ENCODE measurements at places on chromosomes 11 and 22. TPM values are rescaled to one million over a fixed set of nuclear protein-coding genes. Genes with fewer than 3 reads are reported as not detected.

Gene JAM3
- total RNA-seq = 4.8 TPM

GRCh38 chr11:1625541-1625940 lies 3.6 kb upstream of the KRTAP5-4 start:
- no peak for DNase-seq

Gene TIMM10
- total RNA-seq = 49.8 TPM

DNA sequence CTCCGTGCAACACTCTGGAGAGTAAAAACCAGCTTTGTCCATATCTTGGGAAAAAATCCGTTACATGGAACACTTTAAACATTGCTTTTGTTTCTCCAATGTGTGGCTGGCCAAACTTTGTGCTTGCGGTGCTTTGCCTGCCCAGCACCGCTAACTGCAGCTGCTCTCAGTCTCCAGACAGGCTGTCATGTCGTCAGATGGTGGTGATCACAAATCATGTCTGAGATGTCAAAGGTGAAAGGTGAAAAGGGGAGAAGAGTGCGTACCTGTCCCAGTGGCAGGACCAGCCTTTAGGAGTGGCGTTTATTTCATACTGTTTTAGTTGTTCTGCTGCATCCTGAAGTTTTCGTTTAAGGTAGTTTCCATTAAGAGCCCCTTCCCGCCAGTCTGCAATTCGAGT lies 17.1 kb upstream of the AGBL2 start:
- no peak for DNase-seq

GRCh38 chr11:121892131-121892681 lies 223.8 kb downstream of the BLID start:
- DNase-seq = no peak

Gene ELFN2
- not detected for total RNA-seq

DNA sequence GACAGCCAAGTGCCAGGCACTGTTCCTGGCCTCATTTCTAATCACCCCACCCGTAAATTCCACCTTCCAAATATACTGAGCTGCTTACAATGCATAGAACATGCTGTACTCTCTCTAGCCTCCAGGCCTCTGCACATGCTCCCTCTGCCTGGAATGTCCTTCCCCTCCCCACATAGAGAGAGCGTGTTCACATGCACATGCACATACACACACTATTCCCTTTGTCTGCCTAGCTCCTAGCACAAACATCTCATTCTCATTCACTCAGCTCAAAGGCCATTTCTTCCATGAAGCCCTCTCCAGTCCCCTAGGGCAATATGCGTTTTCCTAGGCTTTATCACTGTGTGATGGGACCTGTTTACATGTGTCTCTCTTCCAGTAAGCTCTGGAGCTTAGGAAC lies 144.6 kb downstream of the WT1 start:
- no peak for DNase-seq

Gene FAM118B
- 3.4 TPM for total RNA-seq

Gene IFITM10
- not detected for total RNA-seq

DNA sequence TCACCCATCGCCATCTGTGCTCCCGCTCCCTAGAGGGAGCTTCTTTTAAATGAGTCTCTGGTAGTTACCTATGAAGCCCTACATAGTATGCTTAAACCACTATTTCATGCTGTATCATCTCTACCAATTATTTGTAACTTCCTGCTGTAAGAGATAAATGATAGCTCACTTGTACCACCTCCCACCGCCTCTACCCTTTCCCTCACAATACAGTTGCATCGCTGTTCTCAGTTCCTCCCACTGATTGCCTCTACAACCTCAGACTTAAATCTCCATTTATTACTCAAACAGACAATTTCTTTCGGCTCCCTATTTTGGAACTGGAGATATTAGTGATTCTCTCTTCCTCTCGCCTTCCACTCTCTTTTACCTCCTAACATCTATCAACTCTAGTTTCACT lies 222.9 kb upstream of the ZC3H12C start:
- DNase-seq = no peak

DNA sequence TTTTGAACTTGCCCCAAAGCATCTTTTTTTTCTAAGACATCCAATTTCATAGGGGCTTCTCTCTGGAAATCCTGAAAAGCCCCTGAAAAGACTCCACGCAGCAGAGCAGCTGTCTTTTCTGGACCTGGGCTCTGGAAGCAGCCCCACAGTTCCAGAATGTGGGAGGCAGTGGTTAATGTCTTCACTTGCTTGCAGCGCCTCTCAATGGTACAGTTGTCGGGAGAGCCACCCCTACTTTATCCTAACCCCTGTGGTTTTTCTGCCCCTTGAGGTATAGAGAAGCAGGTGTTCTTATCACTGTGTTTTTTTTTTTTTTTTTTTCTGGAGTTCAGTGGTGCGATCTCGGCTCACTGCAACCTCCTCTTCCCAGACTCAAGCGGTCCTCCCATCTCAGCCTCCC lies 83.4 kb upstream of the SORL1-AS1 start:
- peak; percentile 47 for DNase-seq
